ENCODE measurements at places on chromosomes 11 and 22.

DNA sequence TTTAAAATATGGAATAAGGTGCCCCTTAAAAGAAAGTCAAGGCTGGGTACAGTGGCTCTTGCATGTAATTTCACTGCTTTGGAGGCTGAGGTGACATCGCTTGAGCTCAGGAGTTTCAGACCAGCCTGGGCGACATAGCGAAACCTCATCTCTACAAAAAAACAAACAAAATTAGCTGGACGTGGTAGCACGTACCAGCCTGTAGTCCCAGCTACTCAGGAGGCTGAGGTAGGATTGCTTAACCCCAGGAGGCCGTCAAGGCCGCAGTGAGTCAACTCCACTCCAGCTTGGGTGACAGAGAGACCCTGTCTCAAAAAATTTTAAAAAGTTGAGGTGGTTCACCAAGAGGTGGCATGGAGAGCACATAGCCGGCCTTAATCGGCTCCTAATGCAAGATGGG, 17.7 kb upstream of the ADORA2A start:
- DNase-seq = no peak

- DNase-seq = no peak
Measured at GRCh38 chr11:109374441-109374840, 47.5 kb upstream of the C11orf87 start.

GRCh38 chr11:117584056-117584830, 212.8 kb downstream of the DSCAML1 start:
- DNase-seq = no peak

- no peak for DNase-seq
Measured at GRCh38 chr11:116507849-116508695, 264.7 kb downstream of the BUD13 start.

DNA sequence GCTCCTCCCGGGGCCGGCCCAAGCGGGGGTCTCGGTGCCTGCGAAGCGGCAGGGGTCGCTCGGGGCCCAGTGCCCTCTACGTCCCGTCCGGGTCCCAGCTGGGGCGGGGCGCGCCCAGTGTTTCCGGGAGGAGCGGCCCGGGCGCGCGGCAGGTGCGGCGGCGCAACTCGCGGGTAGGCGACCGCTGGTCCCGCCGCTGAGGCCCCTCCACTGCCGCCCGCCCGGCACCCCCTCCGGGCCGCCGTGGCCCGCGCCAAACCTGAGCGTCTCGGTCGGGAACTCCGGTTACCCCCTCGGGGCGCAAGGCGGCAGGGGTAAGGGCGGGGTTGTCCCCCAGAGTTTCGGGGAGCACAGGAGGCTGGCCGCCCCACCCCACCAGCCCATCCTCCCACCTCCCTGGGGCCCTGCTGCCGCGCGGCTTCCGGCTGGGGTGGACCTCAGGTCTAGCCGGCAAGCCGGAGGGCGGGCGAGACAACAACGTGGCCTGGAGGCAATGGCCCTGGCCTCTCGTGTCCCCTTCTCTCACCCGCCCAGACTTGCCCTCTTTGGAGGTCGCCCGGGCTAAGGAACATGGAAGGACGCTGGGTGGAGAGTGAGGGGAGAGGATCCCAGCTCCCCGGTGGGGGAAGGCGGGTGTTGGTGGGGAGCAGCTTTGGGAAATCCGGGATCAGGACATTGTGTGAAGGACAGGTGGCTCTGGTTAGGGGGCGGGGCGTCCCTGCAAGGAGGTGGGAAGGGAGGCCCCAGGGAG, 398 bp upstream of the CRACR2B start:
- no peak for DNase-seq

GRCh38 chr11:127485541-127485940, 485.0 kb upstream of the KIRREL3 start:
- DNase-seq = no peak

DNA sequence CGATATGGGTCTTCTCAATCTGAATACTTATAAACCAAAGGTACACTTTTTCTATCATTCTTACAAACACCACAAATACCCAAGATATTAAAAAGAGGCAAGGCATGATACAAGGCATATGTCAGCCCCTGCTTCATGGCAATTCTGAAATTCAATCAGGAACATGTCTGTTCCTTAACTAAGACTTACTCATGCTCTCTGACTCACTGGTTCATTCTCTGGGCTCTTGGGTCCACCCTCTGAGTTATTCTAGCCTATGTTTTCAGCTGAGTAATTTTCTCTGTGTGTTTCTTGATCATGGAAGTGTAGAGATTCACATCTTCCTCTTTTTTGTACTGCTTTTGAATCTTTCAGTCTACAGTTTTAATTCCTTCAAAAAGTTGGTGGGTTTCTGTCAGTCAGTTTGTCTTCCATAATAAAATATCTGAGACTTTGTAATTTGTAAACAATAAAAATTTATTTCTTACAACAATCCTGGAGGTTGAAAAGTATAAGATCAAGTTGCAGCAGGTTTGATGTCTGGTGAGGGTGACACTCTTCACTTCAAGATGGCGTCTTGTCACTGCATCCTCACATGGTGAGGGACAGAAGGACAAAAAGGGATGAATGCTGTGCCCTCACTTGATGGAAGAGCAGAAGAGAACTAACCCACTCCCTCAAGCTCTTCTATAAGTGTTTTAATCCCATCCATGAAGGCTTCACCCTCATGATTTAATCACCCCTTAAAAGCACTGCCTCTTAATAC, 211.7 kb downstream of the FAM76B start:
- DNase-seq = no peak

DNA sequence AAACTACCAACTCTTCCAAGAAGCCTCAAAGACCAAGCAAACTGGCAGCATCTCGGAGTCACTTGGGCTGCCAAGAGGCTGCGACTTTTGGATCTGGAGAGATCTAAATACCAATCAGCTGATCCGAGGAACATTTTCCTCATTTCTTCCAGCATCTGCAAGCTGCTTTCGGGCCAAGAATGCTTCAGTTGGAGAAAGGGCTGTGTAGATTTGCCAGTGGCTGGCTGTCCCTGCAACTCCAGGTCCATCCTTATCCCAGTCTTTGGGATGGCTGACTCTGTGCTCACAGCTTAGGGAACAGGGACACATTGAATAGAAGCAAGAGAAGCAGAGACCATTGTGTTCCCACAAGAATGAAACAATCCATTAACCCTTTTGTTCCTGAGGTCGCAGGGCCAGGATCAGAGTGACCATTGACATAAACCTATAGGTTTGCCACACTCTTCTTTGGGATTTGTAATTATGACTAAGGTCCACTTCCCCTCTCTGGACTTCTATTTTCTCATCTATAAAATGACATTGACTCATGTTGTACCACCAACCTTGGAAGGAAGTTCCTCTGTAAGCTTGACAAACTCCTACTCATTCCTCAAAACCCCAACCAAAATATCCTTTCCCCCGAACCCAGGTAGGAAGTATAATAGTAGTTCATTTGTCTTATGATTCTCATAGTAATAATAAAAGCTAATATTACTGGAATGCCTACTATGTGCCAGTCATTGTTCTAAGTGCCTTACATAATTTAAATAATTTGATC, 340.8 kb downstream of the MN1 start:
- DNase-seq = no peak

- DNase-seq = peak; percentile 74
Measured at GRCh38 chr22:37674951-37675929, at the start of gene LGALS1. TSS of gene LGALS1 (plus strand) at chr22:37675636. CDS start at chr22:37675703, 67 bp downstream.

GRCh38 chr11:47467357-47467756, 18.4 kb upstream of the RAPSN start:
- no peak for DNase-seq
